ENCODE measurements at places on chromosomes 4 and X.

DNA sequence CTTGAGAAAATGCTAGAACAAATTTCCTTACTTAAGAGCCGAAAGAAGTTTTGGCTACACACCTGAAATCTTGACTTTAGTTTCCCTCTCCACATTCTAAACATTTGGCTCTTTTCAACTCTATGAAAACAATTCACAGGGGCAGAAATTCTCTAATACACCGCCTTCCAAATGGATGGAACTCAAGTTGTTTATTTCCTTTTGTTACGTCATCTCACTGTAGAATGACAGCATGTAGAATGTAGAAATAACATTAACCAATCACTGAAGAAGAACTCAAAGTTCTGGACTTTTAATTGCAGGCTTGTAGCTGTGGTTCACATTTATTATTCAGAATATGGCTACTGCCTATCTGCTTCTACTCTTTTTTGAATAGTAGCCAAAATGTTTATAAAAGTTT is 1.9 kb downstream of the DMP1 start:
- DNase-seq: no peak

GRCh38 chr4:184968366-184968765 is 49.9 kb upstream of the HELT start:
- DNase-seq: no peak

GRCh38 chr4:10364194-10364593 is 93.0 kb downstream of the ZNF518B start:
- DNase-seq: no peak

GRCh38 chrX:19448077-19448476 is 67.2 kb downstream of the MAP3K15 start:
- DNase-seq: no peak

GRCh38 chr4:93654211-93654610 is 174.3 kb upstream of the ATOH1 start:
- no peak for DNase-seq

- DNase-seq: no peak
These were observed 221.5 kb downstream of the PCDH18 start for GRCh38 chr4:137310593-137311490.

- DNase-seq: no peak
These were observed 144.4 kb downstream of the GLRA2 start for GRCh38 chrX:14673764-14674163.

DNA sequence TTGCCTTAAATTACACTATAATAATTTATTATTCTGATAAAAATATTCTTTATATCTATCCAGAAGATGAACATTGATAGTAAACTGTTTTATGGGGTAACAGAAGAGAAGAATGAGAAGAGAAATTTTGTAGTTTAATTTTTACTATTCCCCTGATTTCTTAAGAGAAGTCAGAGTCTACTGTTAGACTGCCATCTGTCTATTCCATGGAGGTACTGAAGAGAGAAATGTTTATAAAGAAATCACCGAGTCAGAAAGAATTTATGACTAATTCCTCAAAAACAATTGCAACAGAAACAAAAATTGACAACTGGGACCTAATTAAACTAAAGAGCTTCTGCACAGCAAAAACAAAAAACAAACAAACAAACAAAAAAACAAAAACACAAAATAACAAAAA is 149.9 kb downstream of the FGF16 start:
- DNase-seq: no peak

- peak; percentile 37 for DNase-seq
These were observed 774 bp downstream of the FAM193A start for GRCh38 chr4:2537011-2537830.

DNA sequence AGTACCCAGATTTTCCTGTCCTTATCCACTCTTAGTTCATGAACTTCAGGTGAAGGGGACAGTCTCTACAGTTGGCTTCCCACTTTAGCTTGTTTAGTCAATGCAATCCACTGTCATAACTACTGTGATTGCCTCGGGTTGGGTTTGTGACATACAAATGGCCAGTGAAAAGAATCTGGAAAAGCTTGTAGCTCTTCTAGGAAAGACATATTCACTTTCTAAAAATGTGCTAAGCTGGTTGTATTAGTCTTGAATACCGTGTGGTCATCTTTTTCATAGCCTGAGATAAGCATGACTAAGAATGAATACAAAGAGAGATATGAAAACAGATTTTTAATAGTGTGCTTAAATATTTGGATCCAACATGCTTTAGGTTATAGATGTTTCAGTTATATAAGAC is 1443.5 kb upstream of the IGFBP7 start:
- no peak for DNase-seq

DNA sequence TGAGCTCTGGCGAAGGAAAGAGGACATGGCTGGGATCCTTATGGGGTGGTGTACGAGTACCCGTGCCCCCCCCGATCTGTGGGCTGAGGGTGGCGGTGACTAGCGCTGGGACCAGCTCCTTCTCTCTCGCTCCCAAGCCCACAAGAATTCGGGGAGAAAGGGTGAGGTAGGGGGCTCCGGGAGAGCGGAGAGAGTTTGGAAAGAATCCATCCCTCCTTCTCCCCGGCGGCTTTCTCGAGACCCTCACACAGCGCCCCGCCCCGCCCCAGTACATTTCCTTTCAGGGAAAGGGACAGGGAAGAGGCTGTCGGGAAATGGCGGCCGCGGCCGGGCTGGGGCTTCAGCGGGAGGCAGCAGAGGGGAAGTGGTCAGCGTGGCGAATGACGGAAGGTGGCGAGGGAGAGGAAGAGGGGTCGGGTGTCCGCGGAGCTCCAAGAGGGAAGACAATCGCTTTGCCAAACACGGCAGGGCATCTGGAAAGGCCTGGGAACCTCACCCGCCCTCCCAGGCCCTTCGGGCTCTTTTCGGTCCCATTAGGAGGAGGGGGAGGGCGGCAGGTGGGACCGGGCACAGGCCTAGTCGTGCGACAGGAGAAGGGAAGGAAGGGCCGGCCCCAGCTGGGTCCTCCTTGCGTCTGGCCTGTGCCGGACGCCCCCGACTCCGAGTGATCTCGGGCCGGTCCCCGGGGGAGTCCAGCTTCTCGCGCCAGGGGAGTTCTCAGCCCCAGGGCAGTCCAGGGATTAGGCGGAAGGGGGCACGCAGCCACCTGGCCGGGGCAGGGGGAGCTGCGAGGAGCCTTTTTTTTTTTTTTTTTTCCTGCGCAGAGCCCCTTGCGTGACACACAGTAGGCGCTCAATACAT is 10.2 kb downstream of the HNRNPH2 start:
- peak; percentile 16 for DNase-seq

DNA sequence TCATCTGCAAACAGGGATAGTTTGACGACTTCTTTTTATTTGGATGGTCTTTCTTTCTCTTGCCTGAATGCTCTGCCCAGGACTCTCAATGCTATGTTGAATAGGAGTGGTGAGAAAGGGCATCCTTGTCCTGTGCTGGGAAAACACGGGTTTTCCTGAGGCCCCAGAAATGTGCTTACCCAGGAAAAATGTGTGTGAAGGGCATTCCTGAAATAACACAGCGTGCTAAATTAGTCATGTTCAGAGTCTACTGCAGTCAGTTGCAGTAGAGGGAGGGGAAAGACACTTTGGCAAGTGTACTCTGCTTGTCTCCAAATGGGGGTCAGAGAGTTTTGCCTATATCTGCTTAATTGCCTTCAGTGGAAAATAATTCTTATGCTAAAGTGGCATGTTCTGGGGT is 153.9 kb downstream of the CCNG2 start:
- DNase-seq: no peak

GRCh38 chrX:139889760-139890159 is 43.1 kb downstream of the ATP11C start:
- no peak for DNase-seq

- DNase-seq: no peak
These were observed 43.1 kb upstream of the BOD1L1 start for GRCh38 chr4:13670456-13671160.

GRCh38 chr4:36242629-36243354 is 1.5 kb downstream of the ARAP2 start:
- DNase-seq: no peak

GRCh38 chrX:13994536-13995080 is 35.1 kb downstream of the GEMIN8 start:
- DNase-seq: no peak

- DNase-seq: no peak
These were observed 537.8 kb upstream of the BOD1L1 start for GRCh38 chr4:14165222-14165920.

GRCh38 chr4:667545-667925 is 6.5 kb downstream of the ATP5ME start:
- no peak for DNase-seq

DNA sequence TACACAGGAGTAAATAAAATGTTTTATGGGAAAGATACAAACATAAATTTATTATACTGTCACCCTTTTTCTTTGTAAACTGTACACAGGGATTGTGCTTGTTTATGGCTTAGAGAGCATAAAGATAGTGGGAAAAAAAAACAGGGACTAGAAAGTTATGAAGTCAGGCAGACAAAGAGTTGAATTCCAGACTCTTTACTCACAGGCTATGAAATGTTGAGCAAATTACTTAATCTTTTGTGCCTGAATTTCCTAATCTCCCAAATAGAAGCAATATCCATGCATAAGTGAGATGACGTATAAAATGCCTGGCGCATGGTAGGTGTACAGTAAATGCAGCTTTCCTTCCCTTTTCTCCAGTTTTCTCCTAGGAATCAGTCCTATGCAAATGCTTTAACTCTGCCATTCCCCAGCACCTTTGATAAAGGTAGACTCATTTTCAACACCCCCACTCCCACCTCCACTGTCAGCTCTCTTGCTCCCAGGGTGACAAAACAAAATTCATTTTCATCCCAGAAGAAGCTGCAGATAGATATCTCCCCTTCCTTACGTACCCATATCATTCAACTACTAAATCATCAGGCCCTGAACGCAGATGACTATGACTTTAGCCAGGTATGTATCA is 44.5 kb upstream of the BTC start:
- no peak for DNase-seq

GRCh38 chr4:86967073-86967472 is 32.3 kb downstream of the AFF1 start:
- no peak for DNase-seq

GRCh38 chr4:82811838-82812341 is 13.3 kb upstream of the SCD5 start:
- no peak for DNase-seq

- no peak for DNase-seq
These were observed 837.3 kb downstream of the PCDH7 start for GRCh38 chr4:31557437-31557836.

DNA sequence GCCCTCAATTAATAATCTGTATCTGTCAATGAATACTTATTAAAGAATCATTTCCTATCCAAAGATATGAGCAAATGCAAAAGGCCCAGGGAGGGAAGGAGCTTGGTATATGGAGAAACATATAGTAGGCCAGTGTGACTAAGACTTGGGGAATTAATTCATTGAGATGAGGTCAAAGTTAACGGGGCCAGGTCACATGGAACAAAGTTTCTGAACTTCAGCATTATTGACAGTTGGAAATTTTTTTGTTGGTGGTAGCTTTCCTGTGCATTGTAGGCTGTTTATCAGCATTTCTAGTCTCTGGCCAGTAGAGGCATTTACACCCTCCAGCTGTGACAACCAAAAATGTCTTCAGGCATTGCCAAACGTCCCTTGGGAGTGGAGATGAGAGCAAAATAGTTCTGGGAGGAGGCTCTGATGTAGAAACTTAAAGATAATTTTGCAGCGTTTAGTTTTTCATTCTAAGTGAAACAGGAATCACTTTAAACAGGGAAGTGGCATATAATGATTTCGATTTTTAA is 202.0 kb downstream of the SLC4A4 start:
- DNase-seq: no peak

- DNase-seq: no peak
These were observed 287.3 kb downstream of the USP46 start for GRCh38 chr4:52371841-52372240.

DNA sequence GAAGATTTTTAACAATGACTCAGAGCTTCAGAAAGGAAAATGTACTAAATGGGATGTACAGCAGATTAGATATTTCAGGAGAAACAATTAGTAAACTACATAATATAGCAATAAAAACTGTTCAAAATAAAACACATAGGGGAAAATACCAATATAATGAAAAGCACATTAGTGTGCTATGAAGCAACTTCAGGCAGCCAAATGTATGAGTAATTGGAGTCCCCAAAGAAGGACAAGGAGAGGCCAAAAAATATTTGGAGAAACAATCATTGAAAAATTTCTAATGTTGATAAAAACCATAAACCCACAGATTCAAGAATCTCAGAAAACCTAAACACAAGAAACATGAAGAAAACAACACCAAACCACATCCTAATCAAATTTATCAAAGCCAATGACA is 129.3 kb upstream of the CHRDL1 start:
- no peak for DNase-seq

DNA sequence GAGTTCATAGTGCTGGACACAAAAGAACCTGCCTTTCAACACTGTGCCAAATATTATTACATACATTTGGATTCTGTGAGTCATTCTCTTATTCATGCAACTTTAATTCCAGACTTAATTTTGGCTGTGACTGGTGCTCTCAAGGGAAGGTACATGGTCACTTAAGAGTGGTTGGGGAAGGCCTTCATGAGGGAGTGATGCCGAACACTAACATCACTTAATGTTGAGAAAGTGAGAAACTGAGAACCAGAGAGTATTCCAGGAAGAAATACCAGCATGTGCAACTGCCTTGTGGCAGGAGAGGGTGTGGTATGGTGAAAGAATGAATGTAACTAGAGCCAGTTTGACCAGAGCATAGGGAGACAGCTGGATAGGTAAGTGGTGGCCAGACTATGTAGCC is 41.5 kb upstream of the FHDC1 start:
- DNase-seq: no peak

- DNase-seq: no peak
These were observed 65.4 kb downstream of the ANKRD17 start for GRCh38 chr4:73193155-73193554.

DNA sequence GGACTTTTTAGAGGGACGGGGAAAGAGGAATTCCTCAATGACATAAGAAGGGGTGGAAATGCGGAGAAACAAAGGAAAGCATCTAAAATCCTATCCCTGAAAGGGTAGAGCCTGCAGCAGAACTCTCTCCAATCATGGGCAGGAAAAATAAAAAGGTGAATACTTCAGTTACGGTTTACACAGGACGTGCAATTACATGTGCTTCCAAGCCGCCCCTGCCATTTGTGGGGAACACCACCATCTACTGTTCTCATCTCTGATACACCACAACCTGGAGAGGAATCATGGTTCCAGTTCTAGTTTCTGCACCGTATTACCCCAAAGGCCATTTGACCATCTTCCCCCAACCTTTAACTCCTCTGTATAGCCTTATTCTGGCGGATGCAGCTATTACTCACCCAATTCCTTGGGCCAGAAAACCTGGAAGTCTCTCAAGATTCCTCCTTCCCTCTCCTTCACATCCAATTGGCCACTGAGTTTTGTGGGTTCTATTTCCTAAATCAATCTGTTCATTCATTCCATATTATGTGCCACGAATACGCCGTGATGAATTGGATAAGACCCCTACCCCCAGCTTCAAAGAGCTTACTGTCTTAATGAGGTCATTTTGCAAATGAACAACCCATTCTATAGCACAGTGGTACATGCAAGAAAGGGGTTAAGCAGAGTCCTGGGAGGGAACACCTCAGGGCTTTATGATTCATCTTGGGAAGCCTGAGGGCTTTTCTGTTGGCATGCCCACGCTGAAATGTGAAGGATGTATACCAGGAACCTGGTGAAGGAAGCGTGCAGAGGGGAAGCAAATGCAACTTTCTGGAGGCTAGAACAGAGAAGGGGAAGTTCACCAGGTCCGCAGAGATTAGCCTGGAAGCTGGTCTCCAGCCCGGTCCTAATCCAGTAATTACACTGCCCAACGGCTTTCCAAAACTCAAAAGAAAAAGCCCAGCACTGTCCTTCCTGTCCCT is 1.4 kb upstream of the MSL3 start:
- no peak for DNase-seq

GRCh38 chr4:25012655-25013054 is 18.1 kb downstream of the LGI2 start:
- DNase-seq: no peak

GRCh38 chr4:2799971-2800690 is 7.2 kb downstream of the SH3BP2 start:
- no peak for DNase-seq
